ENCODE measurements at places on chromosomes 1 and 21. TPM values are rescaled to one million over a fixed set of nuclear protein-coding genes. Genes with fewer than 3 reads are reported as not detected.

DNA sequence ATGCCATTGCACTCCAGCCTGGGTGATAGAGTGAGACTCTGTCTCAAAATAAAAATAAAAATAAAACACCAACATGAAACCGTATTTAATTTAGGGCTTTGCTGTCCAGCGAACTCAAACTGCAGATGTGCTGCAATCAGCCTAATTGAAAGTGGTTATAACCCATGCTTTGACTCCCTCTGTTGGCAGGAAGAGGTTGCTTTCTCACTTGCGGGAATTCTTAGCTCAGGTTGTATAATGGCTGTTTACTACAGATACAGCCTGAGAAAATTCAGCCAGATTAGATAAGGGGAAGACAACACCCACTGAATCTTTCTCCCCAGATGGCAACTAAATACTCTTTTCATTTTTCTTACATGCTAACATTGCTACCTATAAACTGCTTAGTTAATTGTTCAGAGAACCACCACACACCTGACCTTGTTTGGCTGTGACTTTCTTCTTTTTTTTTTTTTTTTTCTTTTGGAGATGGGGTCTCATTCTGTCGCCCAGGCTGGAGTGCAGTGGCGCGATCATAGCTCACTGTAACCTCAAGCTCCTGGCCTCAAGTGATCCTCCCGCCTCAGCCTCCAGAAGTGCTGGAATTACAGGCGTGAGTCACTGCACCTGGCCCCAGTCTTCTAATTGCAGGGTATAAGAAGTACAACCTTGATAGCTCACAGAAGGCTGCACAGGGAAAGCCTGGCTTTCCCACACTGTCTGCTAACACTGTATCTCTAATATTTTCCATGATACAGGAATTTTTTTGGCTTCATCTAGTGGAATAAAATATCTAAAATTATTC, 34.6 kb downstream of the DNTTIP2 start:
- H3K4me1 ChIP-seq: peaks cover 24% of the 10 kb centered on the region
- DNase-seq: peak; percentile 30
- H3K4me3 ChIP-seq: no peak overlapping the region

GRCh38 chr21:39873687-39874086, 6.4 kb downstream of the PCP4 start:
- no peak overlapping the region for H3K27ac ChIP-seq
- no peaks in the 10 kb centered on the region for H3K27me3 ChIP-seq
- no peak for DNase-seq
- H3K4me1 ChIP-seq: no peaks in the 10 kb centered on the region
- H3K4me3 ChIP-seq: no peak overlapping the region
- no peaks in the 10 kb centered on the region for H3K36me3 ChIP-seq

SPRR2G gene
- not detected for total RNA-seq

PAFAH2 gene
- 7.7 TPM for total RNA-seq

SKI gene
- total RNA-seq: 37.0 TPM

DNA sequence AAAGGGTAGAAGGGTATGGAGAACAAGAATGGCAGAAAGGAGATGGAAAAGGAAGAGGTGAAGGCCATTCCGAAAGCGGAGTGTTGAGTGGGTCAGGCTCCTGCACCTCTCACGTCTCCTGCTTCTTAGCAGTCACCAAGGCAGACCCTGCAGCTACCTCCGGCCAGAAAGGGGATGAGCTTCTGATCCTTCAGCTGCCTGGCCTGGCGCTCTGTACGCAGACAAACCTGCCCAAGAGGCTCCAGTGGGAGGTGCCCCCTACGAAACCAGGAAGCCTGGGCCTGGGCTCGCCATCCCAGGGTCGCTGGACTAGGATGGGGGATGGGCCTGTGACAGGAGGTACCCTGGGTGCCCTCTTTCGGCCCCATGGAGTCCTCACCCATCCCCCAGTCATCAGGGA, 3.0 kb downstream of the GPR61 start:
- H3K27ac ChIP-seq: no peak overlapping the region
- H3K27me3 ChIP-seq: peaks cover 2% of the 10 kb centered on the region
- no peak for DNase-seq
- peaks cover 16% of the 10 kb centered on the region for H3K4me1 ChIP-seq
- no peaks in the 10 kb centered on the region for H3K36me3 ChIP-seq
- no peak overlapping the region for H3K4me3 ChIP-seq

- H3K27me3 ChIP-seq: peaks cover 27% of the 10 kb centered on the region
- DNase-seq: peak; percentile 29
- peak overlapping the region; percentile 92 for H3K4me3 ChIP-seq
- H3K36me3 ChIP-seq: peaks cover 18% of the 10 kb centered on the region
Observed at GRCh38 chr1:87329051-87329525, 408 bp downstream of the LMO4 start.

- peaks cover 10% of the 10 kb centered on the region for H3K4me1 ChIP-seq
- H3K27me3 ChIP-seq: peaks cover 25% of the 10 kb centered on the region
- H3K36me3 ChIP-seq: no peaks in the 10 kb centered on the region
- H3K27ac ChIP-seq: no peak overlapping the region
Observed at GRCh38 chr1:1033731-1034438, 14.0 kb downstream of the AGRN start.

GRCh38 chr1:245087723-245088122, 67.1 kb upstream of the KIF26B start:
- no peaks in the 10 kb centered on the region for H3K36me3 ChIP-seq
- no peak overlapping the region for H3K27ac ChIP-seq
- H3K4me1 ChIP-seq: peaks cover 8% of the 10 kb centered on the region

DNA sequence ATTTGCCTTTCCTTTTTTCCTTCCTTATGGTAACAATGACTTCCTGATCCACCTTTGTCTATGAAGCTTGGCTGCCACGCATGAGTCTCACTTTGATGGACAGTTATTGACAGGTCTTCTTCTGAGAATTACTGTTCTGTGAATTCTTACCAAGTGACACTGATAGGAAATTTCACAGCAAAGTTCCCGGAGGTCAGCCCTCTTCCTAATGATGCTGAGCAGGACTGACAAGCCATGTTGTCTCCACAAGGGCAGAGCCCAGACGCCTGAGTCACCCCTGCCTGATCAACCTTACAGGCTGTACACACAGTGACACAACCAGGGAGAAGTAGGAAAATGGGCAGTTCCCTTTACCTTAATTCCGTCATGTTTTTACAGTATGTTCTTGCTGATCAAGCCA, 44.2 kb downstream of the ZC3H11B start:
- H3K36me3 ChIP-seq: no peaks in the 10 kb centered on the region
- no peak for DNase-seq
- peaks cover 8% of the 10 kb centered on the region for H3K27me3 ChIP-seq

TBX15 gene
- total RNA-seq: not detected

DNA sequence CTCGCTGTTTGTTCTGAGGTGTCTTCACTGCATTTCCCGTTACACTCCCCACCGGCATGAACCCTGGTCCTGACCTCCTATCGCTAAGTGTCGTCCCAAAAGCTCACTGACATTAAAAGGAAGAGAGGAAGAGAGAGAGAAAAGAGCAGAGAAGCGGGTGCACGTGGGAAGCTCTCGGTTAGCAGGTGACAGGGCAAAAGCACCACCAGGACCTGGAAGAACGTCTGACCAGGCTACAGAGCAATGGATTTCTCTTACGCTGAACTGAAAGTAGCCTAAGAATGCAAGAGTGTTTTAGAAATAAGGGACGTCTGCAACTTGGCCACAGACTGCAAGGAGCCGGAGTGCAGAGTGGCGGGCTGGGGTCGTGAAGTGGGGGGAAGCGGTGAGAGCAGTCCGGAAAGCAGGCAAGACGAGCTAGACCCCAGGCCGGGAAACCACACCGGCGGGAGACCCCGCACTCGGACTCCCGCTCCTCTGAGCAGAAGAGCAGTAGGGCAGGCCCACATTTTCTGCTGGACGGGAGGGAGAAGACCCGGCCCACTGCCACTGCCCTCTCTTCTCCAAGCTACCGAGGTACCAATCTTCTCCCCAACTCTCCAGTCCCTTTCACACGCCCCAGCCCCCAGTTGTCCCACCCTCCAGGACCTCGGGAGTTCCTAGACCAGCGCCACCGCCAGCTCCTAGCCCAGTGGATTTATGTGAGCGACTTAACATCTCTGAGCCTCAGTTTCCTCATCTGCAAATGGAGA, 8.3 kb upstream of the MPZL1 start:
- H3K36me3 ChIP-seq: peaks cover 3% of the 10 kb centered on the region
- peaks cover 23% of the 10 kb centered on the region for H3K4me1 ChIP-seq
- H3K27ac ChIP-seq: peak overlapping the region; percentile 76
- no peak for DNase-seq

DNA sequence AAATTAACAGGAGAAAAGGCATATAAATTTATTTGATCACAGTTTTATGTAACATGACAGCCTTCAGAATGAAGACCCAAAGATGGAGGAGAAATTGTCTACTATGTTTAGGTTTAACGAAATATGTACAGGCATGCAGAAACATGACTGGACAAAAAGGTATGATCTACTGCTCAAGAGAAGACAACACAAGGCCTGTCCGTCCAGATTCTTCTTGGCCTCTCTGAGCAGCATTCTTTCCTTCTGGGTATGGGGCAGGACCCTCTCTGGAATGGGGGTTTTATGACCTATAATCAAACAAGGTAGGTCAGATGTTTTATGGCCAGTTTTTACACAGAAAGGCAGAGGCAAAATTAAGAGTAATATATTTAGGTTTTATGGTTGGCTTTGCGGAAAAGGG, 13.5 kb upstream of the SYNJ1 start:
- no peak overlapping the region for H3K4me3 ChIP-seq
- peaks cover 82% of the 10 kb centered on the region for H3K36me3 ChIP-seq
- no peak for DNase-seq

CFH gene
- 0.44 TPM for total RNA-seq

FLG2 gene
- not detected for total RNA-seq

DNA sequence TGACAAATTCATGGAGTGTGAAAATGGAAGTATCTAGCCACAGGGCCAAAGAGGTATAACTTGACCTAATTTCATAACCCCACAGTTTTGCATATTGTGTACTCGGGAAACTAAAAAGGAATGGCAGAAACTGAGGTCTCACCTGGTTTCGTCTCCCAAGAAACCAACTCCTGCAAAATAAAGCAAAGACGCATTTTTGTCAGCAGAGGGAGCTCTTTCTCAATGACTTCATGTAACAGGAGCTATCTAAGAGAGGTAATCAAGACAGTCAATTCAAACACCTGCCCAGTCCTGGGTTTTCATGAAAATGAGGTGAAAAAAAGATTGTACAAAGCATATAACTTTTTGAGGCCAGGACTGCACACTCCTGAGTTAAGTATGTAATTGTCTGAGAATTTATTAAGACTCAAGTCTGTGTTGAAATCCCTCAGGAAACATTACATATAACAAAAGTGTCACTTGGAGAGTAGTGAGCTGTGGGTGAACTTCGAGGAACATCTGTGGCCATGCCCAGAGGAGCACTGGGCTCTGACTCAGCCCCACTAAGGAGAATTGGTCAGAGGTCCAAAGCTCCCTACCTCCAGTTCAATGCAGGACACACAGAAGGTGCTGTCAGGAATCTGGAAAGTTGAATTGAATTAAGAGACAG, 17.6 kb downstream of the FCRL4 start:
- peaks cover 3% of the 10 kb centered on the region for H3K27me3 ChIP-seq
- no peak overlapping the region for H3K4me3 ChIP-seq
- no peaks in the 10 kb centered on the region for H3K4me1 ChIP-seq
- no peaks in the 10 kb centered on the region for H3K36me3 ChIP-seq
- no peak for DNase-seq
- no peak overlapping the region for H3K27ac ChIP-seq

GRCh38 chr1:45152126-45152525, 54.3 kb downstream of the ZSWIM5 start:
- no peak overlapping the region for H3K4me3 ChIP-seq
- H3K27ac ChIP-seq: no peak overlapping the region
- no peak for DNase-seq
- no peaks in the 10 kb centered on the region for H3K4me1 ChIP-seq
- peaks cover 7% of the 10 kb centered on the region for H3K27me3 ChIP-seq
- H3K36me3 ChIP-seq: no peaks in the 10 kb centered on the region

DNA sequence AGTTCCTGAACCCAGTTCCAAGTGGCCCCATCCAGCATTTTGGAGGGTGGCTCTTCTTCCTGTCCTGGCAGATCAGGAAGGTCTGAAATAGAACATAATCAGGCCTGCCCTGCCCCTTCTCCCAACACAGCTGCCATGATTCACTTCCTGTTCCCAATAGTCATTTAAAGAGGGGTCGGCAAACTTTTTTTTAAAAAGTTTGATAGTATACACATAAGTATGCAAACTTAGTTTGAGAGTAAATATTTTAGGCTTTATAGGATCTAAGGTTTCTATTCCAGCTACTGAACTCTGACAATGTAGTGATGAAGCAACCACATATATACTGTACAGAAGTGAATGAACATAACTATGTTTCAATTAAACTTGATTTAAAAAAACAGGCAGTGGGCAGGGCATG, 66.4 kb downstream of the LUZP1 start:
- H3K36me3 ChIP-seq: peaks cover 25% of the 10 kb centered on the region
- no peak overlapping the region for H3K27ac ChIP-seq
- no peak for DNase-seq
- peaks cover 46% of the 10 kb centered on the region for H3K4me1 ChIP-seq
- H3K4me3 ChIP-seq: no peak overlapping the region
- no peaks in the 10 kb centered on the region for H3K27me3 ChIP-seq

DNAJC6 gene
- 3.0 TPM for total RNA-seq

RRP1B gene
- 66.2 TPM for total RNA-seq

- no peak for DNase-seq
- no peaks in the 10 kb centered on the region for H3K4me1 ChIP-seq
- H3K36me3 ChIP-seq: no peaks in the 10 kb centered on the region
- H3K27me3 ChIP-seq: peaks cover 2% of the 10 kb centered on the region
- H3K27ac ChIP-seq: no peak overlapping the region
- H3K4me3 ChIP-seq: no peak overlapping the region
Observed at GRCh38 chr1:30058970-30059369, 664.4 kb downstream of the MATN1 start.

FAM76A gene
- total RNA-seq: 14.0 TPM

DNA sequence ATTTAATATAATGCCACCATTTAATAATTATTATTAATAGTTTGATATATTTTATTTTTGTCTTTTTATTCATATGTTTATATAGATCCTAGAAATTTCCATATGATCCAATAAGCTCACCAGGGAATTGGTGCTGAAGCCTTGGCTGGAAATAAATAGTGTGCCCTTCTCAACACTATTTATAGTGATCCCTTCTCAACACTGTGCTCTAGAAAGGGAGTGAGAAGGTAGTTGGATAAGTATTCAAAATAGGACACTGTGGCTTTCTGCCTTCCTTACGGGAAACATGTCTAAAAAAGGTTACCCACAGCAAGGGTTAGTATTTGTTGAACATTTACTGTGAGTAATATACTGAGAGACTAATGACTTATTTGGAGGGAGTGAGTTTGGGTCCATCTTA, 496.1 kb downstream of the NEGR1 start:
- no peaks in the 10 kb centered on the region for H3K4me1 ChIP-seq
- DNase-seq: no peak
- H3K4me3 ChIP-seq: no peak overlapping the region
- no peaks in the 10 kb centered on the region for H3K27me3 ChIP-seq

ARHGEF2 gene
- total RNA-seq: 216 TPM
